NCI-H146 (cell line): ENCODE measurements at places on chromosomes 13 and 19.

DNA sequence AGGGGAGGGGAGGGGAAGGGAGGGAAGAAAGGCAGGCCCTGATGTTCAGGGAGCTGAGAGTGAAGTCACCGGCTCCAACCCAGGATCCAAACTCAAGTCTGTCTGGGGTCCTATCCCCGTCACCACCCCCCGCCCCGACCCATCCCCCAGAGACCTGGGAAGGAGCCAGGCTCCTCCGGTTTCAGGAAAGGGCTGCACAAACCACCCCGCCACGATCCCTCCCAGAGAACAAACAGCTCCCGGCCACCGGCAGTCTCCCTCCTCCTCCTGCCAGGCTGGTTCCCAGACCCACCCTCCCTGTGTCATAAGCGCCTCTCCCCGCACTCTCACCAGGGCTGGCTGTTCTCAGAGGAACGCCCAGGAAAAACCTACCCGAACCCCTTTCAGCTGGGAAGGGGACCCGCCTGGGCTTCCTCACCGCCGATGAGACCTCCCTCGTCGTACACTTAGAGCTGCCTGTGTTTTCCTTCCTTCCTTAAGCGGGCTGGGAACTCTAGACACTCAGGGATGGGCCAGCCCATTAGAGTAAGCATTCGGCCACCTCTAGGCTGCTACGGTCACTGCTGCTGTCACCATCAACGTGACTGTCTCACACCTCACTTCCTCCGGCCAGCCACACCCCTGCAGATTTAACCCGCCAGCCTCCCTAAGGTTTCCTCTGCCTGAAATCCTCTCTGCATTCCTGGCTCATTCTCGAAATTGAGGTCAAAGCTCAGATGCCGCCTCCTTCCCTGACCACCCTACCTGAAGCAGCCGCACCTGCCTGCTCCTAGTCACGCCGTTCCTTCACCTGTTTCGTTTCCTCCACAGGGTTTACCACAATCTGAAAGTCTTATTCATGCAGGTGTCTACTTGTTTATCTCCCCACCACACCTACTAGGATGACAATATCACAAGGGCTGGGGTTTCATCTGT is 6.3 kb upstream of the RDH13 start:
- DNase-seq = peak; percentile 56

- DNase-seq = no peak
These were observed 11.0 kb upstream of the ACOD1 start for GRCh38 chr13:76937281-76937820.

DNA sequence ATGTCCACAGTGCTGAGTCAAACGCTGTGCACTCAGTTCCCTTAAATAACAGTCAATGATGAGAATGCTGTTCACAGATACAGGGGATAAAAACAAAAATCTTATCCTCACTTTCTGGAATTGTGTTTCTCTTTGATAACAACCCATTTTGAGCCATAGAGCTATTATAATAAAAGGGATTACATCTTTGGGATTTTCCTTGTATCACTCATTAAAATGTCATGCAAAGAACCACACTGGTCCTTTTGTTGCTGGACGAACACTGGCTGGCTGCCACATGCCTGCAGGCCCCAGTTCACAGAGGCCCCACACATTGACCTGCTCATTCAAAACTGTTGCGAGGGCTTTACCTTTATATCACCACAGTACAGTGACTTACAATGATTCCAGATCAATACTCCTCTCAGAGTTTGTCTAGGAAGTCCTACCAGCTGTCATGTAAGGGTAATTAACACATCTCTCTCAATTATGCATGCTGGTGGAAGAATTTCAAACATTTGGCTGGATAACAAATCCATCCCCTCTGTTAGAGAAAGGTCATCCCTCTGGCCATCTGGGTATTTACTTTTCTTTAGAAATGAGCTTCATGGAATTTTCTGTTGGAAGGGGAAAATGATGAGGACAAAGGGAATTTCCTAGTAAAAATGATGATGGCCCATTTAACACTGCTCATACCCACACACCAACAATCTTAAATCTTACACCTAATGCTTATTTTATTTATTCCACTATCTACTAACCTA is 85.9 kb downstream of the MBNL2 start:
- DNase-seq = peak; percentile 76

DNA sequence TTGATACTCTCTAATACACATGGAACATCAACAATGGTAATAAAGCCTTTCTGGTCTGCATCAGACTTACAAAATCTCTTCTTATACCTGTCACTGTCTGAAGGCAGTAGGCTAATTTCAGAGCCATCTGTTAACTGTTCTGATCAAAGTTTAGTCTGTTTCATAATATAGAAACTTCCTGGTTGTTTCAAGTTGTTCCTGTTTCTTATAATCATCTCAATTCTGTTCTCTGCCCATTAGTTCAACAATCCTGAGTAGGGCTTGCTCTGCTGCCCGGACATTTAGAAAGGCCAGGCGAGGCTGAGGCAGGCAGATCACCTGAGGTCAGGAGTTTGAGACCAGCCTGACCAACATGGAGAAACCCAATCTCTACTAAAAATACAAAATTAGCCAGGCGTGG is 5.4 kb upstream of the ZSCAN5A start:
- DNase-seq = no peak

GRCh38 chr19:970695-971094 is 13.4 kb upstream of the WDR18 start:
- no peak for DNase-seq

GRCh38 chr13:41859565-41859964 is 101.3 kb downstream of the VWA8 start:
- no peak for DNase-seq

DNA sequence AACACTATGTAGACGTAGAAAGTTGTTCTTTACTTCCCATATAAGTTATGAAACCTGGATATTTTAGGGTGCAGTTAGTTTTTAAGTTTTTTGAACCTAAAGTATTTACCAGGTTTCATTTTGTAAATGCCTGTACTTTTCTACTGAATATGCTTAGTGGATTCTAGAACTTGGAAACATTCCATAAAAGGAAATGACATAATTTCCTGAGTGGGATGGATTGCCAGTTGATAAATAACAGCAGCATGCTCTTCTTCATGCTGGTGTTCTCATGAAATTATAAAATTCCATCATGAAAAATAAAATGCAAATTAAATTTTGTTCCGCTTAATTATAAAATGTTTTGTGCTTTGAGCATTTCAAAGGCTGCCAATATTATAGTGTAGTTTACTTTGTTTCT is 362.2 kb upstream of the PCDH20 start:
- DNase-seq = no peak
